ENCODE measurements at places on chromosomes 4 and X.

DNA sequence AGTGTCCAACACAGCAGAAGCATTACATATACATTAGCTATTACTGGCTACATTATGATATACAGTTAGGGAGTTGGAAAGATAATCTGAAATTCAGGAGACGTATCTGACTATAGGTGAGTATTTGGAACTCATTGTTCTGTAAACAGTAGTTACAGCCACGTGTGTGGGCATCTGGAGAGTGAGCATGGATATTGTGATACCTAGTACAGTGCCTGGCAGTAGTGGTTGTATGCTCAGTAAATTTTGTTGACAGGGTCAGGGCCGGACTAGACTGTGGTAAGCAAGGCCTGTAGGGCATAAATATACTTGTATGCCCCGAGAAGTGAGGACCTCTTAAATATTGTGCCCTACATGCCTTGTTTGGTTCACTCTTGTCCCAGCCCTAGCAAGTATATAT lies 2.9 kb downstream of the F9 start:
- DNase-seq = no peak

- no peak for DNase-seq
Observed at GRCh38 chr4:3240936-3241522, 7.9 kb upstream of the MSANTD1 start.

- no peak for DNase-seq
Observed at GRCh38 chr4:102114118-102114630, 231.1 kb downstream of the SLC39A8 start.

DNA sequence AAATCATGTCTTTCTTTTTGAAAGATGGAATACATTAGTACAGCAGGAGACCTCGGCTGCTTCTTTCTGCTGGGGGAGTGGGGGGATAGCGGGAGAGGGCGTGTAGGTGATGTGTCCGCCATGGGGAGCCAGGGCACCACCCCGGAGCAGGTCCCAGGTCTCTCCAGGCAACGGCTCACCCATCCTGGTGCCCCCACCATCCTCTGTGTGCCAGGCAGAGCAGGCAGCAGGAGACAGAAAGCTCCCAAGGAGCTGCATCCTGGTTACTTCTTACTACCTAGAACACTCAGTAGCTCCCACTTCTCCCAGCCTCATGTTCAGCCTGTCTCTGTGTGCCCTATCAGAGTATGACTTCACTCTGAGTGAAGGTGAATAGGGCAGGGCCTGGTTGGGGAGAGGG lies 23.6 kb downstream of the TNIP2 start:
- no peak for DNase-seq

GRCh38 chr4:78299565-78299972 lies 242.4 kb downstream of the FRAS1 start:
- no peak for DNase-seq

DNA sequence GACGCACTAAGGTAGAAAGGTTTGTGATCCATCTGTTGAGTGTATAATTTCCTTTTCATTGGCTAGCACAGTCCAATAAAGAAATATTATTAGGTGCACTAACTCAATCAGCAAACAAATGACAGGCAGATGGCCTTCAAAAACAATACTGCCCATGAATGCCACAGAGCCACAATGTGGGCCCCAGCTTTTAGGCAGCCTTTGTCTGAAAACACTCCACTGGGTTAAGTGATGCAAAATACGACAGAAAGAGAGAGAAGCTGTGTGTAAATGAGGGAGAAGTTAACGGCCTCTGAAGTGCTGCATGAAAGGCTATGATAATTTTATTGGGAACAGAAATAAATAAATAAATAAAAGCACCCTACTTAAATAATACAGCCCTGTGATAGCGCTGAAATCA lies 274.6 kb downstream of the NKX6-1 start:
- no peak for DNase-seq

- DNase-seq = no peak
Observed at GRCh38 chr4:118348886-118349285, 3.9 kb downstream of the PRSS12 start.

DNA sequence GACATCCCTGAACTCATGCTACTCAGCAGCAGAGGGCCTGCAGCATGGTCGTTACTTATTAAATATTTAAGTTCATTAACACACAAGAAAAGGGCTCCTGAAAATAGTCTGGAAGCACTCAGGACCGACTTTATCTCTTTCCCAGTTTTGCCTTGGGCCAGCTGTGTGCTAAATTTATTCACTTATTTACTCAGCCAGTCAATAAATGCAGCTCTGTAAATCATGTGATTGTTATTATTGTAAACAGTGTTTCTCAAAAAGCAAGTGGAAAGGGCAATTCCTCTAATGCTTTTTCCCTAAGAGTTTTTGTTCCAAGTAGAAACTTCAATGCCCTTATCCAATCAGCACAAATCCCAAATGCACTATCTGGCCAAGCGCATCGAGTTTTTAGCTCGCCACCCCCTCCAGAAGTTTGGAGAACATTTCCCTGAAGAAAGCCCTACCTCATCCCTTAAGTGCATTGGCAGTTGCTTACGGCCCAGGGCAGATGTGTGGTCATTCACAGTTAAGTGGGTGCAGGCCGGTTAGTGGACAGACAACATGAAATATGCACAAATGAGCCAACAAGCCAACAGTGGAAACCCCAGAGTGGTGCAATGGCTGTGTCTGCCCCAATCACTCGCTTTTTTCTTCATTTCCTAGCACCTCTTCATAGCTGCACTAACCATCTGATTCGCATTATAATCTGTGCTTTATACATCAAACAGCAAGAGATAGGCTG lies 125.8 kb downstream of the SMIM20 start:
- DNase-seq = no peak

- DNase-seq = no peak
Observed at GRCh38 chr4:7564242-7564641, 129.5 kb upstream of the PSAPL1 start.

DNA sequence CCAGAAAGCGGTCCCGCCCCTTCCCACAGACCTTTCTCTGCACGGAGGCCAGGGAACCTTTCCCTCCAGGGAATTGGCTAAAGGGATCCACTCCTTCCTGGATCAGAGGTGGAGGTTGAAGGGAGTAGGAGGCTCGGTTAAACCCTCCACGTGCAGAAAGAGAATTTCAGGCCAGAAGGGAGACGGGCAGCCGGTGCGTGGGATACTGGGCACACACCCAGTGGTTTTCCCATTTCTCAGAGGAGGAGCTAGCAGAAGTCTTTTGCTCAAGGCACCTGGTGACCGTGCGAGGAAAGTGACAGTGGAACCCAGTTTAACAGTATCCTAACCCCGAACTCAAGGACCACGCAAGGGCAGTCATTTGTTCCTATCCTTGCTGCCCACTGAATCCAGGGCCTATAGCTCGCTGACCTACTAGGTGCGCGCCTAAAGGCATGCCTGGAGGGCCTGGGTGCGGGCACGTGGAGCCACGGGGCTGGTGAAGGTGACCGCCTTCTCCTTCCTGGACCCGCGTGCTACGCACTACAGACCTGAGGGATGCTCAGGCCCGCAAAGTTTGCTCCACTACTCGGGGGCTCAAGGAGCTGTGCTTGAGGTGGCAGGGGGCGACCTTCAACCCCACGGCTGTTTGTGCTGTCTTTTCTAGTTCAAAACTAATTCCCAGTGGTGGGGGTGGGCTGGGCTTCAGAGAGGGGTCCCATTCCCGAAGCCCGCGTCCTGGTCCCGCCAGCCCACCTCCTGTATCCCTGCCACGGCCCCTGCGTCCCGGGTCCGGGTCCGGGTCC lies 587 bp upstream of the AFF2 start:
- no peak for DNase-seq
